CD4-positive, alpha-beta T cell treated with Interleukin-17A for 4 hours (primary cell): ENCODE measurements at places on chromosomes 16 and 17.
A peak's percentile ranks its signal among the peaks of the same experiment; 100 is the strongest.

DNA sequence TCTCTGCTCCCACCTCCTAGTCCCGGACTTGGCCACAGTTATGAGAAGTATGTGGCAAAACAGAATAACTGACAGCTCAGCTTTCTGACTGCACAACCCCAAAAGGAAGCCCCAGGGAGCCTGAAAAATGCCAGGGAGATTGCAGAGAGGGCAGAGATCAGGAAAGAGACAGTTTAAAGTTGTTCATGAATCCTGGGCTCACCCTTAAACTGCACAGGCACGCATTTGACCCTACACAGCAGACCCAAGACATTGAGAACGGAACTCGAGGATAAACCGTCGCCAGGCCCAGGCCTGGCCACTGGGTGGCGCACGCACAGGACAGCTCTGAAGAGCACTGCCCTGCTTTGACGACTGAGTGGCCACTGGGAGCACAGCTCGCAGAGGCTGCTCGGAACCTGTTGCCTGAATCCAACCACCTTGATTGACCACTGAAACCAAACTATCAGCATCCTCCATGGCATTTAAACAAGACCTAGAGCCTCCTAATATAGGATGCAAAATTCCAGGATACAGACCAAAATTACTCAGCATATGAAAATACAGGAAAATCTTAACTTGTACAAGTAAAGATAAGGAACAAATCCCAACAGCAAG is 114.0 kb downstream of the C16orf95 start:
- peak; percentile 41 for DNase-seq

DNA sequence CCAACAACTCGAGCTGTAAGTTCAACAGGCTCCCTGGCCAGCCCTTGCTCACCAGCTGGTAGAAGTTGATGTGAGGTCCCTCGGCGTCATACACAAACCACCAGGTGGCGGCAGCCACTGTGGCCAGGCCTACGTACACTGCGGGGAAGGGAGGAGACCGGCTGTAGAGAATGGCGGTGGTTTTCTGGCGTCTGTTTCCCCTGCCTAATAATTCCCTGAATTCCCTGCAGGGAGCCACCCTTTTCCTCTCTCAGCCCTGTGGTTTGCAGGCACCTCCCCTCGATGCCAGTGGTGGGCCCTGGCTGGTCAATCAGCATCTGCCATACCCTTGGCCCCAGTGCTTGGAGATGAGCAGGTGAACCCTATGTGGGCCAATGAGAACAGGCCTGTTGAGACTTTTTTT is 18.9 kb upstream of the P2RX1 start:
- DNase-seq: peak; percentile 53

DNA sequence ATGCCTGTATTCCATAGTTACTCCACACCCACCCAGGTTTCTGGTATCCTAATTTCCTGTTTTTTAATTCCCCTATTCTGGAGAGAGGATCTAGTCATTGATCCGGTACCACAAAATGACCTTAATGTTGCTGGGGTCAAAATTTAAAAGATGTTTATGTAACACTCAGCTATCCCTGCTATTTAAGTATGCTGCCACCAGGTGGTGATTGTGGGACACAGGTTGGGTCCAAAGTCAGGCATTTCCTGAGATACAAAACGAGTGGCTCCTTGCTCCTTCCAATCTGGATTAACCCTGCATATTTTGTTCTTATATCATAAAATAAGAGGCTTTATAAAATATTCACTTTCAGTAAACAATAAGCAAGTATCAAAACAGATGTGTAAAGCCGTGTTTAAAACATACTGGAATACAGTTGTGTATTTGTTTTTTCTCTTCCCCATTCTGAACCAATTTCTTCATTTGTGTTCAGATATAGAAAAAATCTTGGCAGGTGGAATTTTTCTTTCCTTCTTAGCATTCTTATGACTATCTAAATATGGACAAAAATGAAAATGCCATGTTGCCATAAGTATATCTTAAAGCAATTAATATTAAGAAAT is 16.3 kb downstream of the HS3ST4 start:
- no peak for DNase-seq

DNA sequence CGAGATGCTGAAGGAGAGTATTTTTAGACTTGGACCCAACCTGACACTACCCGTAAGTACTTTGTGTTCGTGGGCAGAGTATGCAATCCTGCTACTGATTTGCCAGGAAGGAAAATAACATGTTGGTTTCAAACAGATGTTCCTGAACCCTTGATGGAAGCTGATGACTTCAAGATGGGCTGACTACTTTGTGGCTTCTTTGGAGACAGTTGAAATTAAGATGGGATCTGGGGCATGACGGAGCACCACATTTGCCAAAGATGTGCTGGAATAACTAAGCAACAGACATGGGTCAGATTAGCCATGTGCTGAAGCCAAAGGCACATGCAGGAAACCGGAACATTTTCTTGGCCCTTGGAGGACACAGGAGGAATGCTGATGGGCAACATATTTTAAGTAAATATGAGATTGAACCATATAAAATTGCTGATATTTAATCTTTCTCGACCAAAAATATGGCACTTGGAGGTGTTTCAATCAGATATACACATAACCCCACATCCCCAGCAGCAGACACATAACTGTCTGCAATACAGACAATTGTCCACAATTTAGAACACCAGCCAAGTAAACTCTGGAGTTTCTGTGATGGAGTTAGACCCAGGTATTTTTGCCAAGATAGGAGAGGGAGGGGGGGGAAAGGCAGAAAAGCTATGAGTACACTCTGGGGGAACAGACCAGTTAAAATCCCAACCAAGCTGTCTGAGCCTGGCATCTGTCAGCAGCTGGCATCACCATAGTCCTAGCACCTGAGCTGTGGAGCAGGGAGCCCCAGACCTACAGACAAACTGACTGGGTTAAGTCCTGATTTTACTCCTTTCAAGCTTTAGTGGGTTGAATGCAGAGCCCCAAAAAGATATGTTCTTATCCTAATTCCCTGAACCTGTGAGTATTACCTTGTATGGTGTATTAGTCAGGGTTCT is 329.4 kb upstream of the CDH5 start:
- no peak for DNase-seq

DNA sequence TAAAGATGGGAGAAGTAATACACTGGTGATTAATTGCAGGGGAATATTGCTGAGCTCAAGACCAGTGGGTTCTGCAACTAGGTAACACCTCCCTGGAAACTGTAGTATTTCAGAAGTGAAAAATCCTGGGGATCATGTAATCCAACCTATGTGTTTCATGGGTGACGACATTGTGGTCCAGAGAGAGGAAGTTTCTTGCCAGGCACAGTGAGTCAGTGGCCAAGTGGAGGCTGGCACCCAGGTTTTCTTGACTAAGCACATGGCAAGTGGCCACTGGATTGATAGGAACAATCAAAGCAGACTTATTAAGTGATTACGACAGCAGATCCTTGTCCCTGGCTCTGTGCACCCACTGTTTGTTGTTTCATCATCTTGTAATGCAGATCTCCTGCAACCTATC is 14.6 kb upstream of the CIITA start:
- DNase-seq: no peak

DNA sequence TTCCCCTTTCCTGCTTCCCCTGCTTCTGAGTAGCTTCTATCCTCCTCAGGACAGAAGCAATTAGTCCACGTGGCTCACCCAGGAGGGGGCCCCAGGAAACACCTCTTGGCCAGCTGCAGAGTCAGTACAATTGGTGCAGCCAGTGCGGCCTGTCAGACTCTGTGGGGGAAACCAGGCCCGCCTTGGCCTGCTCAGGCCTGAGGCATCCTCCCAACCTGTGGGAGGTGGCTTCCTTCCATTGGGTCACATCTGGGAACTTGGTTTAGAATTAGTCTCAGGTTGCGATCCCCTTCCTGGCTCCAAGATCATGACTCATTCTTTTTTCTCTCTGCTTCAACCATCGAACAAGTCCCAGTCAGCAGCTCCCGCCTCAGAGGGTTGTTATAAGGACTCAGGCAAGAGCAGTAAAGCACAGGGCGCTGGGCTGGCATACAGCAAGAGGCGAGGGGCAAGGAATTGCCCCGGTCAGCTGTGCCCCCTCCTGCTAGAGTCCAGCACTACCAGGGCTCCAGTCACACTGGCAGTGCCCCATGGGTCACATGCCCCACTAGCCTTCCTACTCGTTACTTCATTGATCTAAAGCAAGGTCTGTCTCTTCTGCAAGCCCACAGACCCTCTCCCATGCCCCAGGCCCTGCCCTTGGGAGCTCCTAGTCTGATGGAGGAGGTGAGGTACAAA is 8.1 kb upstream of the EPX start:
- DNase-seq: no peak

- no peak for DNase-seq
Observed at GRCh38 chr16:65671071-65671470, 549.2 kb upstream of the CDH11 start.

DNA sequence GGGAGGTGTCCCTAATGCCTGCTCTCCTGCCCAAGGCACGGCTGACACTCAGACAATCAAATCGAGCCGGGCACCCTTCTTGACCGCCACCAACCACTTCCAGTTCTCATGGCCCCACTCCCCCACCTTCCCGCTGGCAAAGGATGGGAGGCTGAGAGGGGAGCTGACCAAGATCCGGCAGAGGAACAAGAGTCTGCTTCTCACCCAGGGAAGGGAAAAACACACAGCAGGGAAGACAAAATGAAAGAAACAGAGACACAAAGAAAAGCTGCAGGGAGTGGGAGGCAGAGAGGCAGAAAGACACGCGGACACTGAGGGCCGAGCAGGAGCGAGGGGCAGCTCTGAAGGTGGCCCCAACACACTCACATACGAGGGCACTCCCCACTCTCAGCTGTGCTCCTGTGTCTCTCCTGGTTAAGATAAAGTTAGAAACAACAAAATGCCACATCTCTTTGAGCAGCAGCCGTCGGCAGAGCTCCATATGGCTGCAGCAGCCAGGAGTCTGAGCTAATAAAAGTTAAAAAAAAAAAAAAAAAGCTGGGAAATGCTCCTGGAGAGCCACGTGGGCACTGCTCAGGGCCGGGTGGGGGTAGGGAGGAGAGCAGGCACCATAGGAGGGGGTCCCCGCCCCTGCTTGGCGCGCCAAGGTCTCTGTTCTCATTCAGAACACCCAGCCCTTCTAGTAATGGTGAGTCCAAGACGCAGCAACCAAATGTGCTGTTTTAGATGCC is 7.4 kb downstream of the LRRC75A start:
- DNase-seq: no peak

- peak; percentile 71 for DNase-seq
Observed at GRCh38 chr17:80005360-80006338, 30.0 kb downstream of the TBC1D16 start.

DNA sequence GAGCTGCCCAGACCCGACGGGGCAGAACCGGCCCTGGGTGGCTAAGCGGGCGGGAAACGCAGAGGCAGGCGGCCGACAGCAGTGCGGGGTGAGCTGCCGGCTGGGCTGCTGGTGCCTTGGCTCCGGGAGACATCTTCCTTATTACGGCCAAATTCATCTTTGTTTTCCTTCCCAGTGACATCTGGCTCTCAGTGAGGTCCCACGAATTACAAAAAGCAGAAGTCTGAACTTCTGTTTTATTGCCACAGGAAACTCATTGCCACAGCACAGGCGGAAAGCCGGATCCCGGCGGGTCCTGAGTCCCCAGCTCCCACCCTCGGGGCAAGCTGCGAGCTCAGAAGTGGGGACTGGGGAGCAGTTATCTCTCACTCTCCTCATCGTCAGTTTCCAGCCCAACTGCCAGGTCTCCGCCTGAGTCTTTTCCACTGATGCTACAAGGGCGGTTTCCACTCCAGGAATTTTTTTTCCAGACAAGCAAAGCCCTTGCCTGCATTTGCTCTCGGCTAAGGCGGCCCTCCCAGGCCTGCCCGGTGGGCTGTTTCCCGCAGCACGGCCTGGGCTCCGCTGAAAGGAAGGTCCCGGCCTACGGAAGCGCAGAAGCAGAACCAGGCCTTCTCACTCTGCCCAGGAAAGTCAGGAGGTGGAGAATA is 40.3 kb downstream of the CBFA2T3 start:
- DNase-seq: no peak

- DNase-seq: no peak
Observed at GRCh38 chr17:41421116-41421515, 3.3 kb downstream of the KRT37 start.

DNA sequence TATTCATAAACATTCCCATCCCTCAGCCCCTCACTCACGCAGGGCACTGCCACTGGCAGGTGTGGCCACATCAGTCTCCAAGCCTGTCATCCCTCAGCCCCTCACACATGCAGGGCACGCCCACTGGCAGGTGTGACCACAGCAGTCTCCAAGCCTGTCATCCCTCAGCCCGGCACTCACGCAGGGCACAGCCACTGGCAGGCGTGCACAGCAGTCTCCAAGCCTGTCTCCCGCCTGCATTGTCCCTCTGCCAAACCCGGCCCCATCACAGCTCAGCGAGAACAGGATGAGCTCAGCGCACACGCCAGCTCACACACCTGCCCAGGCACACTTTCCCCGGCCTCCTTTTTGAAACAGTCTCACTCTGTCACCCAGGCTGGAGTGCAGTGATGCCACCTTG is 11.4 kb upstream of the KREMEN2 start:
- DNase-seq: no peak

DNA sequence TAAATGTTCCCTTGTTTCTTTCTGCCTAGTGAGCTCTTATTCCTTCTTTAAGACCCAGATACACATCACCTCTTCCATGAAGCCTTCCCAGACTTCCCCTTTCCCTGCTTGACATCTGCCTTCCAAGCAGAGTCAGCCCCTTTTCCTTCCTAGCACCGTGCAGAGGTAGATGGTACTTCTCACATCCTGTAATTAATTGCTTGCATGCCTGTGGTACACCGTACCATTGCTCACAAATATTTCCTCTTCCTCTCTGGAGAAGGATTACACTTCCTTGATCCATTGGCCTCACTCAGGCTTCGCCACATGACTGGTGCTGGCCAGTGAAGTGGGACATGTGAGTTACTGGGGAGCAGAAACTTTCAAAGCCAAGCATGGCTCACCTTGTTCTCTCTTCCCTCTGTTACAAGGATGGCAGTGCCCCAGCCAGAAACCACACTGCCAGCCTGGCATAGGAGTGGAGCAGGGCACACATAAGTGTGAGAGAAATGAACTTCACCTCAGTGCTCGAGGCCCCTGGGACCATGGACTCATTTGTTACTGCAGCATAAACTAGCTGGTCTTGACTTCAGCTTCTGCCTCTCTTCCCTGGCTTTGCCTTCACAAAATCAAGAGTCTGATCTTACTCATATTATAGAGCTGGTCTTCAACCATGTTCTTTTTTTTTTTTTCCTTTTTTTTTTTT is 44.0 kb downstream of the SOST start:
- no peak for DNase-seq

DNA sequence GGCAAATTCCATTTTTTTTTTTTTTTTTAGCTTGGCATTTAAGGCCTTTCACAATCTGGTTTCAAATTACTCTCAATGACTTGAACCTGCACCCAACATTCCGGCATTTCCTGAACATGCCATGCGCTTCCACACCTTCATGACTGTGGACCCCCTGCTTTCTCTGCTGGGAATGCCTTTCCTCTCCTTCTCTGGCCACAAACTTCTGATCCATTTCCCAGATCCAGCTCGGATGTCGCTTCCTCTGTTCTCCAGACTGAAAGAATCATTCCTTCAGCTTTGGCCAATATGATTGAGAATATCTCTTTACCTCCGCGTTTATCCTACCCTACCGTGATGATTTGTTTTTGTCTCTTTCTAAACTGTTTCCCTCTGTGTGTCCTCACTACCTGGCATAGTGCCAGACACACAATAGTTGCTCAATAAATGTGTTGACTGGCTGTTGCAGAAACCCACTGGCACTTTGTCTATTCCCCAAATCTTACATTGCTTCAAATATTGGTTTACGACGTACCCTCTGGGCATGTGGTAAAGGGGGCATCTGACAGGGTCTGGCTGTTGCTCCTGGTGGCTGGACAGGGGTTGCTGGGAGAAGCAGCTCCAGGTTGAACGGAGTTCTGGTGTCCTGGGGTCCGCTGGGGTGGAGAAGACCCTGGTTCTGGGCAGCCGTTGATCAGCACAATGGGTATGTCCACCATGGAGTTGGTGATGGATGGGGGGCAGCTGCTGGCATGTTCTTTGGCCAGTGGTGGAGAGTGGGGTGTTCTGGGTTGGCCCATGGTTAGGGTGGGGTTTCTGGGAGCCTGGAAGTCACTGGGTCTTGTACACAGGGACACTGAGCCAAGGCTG is 14.7 kb downstream of the TNS4 start:
- no peak for DNase-seq
